Tibial nerve (tissue), 4 donors: ENCODE measurements at places on chromosomes 5 and 9. TPM values are rescaled to one million over a fixed set of nuclear protein-coding genes. Genes with fewer than 3 reads are reported as not detected.

GRCh38 chr5:55702598-55703345 lies 9.4 kb downstream of the SLC38A9 start:
- H3K4me1 ChIP-seq, result no peaks in the 10 kb centered on the region
- H3K27me3 ChIP-seq, result no peaks in the 10 kb centered on the region
- peaks cover 6% of the 10 kb centered on the region for H3K36me3 ChIP-seq
- no peak overlapping the region for H3K27ac ChIP-seq

- DNase-seq, result no peak
- H3K4me3 ChIP-seq, result no peak overlapping the region
- no peaks in the 10 kb centered on the region for H3K36me3 ChIP-seq
- H3K27me3 ChIP-seq, result no peaks in the 10 kb centered on the region
- no peak overlapping the region for H3K27ac ChIP-seq
Measured at GRCh38 chr5:15807871-15808270, 307.9 kb downstream of the FBXL7 start.

The AIF1L gene
- total RNA-seq, result 46.5 TPM

DNA sequence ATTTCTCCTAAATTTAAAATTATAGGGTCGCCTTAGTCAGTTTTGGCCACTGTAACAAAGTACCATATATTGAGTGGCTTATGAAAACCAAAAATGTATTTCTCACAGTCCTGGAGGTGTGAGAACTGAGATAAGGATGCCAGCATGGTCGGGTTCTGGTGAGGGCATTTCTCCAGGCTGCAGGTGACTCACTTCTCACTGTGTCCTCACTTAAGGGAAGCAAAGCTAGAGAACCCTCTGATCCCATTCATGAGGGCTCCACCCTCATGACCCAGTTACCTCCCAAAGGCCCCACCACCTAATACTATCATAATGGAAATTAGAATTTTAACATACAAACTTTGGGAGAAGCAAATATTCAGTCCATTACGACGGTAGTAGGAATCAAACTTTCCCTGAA lies 75.1 kb upstream of the FBN2 start:
- H3K27ac ChIP-seq, result no peak overlapping the region
- H3K4me3 ChIP-seq, result no peak overlapping the region
- H3K4me1 ChIP-seq, result no peaks in the 10 kb centered on the region
- H3K36me3 ChIP-seq, result no peaks in the 10 kb centered on the region
- no peak for DNase-seq

The SH3GL2 gene
- total RNA-seq, result not detected

The LIX1 gene
- under 0.01 TPM for total RNA-seq

- H3K27me3 ChIP-seq, result no peaks in the 10 kb centered on the region
- H3K36me3 ChIP-seq, result no peaks in the 10 kb centered on the region
- H3K4me1 ChIP-seq, result no peaks in the 10 kb centered on the region
- no peak overlapping the region for H3K4me3 ChIP-seq
- no peak overlapping the region for H3K27ac ChIP-seq
Measured at GRCh38 chr9:20043035-20043434, 254.2 kb upstream of the SLC24A2 start.

DNA sequence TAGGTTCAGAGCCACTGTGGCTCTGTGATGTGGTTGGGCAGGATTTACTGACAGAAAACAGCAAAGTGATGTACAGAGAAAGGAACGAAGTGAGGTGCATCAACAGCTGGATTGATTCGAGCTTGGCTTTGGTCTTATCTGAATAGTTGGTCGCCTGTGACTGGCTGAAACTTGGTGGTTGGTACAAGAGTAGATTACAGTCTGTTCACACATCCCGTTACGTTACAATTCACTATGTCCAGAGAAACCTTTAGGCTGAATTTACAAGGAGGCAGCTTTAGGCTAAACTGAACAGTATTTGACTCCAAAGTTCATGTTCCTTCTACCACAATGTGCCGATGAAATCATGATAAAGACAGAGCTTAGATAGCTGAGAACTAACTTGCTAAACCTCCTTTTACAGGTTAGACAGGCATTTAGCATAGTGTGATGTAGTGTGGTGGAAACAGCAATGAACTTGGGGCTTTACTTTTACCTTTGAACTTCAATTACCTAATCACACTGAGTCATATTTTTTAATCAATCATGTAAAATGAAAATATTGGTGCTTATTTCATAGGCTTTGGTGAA lies 210.2 kb upstream of the PUM3 start:
- no peak overlapping the region for H3K27ac ChIP-seq
- H3K27me3 ChIP-seq, result no peaks in the 10 kb centered on the region
- H3K4me1 ChIP-seq, result no peaks in the 10 kb centered on the region
- DNase-seq, result no peak

GRCh38 chr9:126117631-126118030 lies 209.0 kb upstream of the MVB12B start:
- no peaks in the 10 kb centered on the region for H3K27me3 ChIP-seq
- H3K4me1 ChIP-seq, result no peaks in the 10 kb centered on the region
- no peak overlapping the region for H3K27ac ChIP-seq
- H3K4me3 ChIP-seq, result no peak overlapping the region
- no peak for DNase-seq

The GPR150 gene
- 0.44 TPM for total RNA-seq

- H3K36me3 ChIP-seq, result no peaks in the 10 kb centered on the region
- H3K27me3 ChIP-seq, result peaks cover 63% of the 10 kb centered on the region
- no peak overlapping the region for H3K27ac ChIP-seq
Measured at GRCh38 chr5:135051872-135052271, 17.8 kb upstream of the PITX1 start.

The CAVIN4 gene
- total RNA-seq, result not detected

The POLR1E gene
- 22.1 TPM for total RNA-seq

GRCh38 chr9:133155156-133155555 lies 8.6 kb downstream of the GBGT1 start:
- no peak overlapping the region for H3K4me3 ChIP-seq
- no peaks in the 10 kb centered on the region for H3K4me1 ChIP-seq
- no peaks in the 10 kb centered on the region for H3K27me3 ChIP-seq
- DNase-seq, result no peak

The MLANA gene
- total RNA-seq, result not detected

DNA sequence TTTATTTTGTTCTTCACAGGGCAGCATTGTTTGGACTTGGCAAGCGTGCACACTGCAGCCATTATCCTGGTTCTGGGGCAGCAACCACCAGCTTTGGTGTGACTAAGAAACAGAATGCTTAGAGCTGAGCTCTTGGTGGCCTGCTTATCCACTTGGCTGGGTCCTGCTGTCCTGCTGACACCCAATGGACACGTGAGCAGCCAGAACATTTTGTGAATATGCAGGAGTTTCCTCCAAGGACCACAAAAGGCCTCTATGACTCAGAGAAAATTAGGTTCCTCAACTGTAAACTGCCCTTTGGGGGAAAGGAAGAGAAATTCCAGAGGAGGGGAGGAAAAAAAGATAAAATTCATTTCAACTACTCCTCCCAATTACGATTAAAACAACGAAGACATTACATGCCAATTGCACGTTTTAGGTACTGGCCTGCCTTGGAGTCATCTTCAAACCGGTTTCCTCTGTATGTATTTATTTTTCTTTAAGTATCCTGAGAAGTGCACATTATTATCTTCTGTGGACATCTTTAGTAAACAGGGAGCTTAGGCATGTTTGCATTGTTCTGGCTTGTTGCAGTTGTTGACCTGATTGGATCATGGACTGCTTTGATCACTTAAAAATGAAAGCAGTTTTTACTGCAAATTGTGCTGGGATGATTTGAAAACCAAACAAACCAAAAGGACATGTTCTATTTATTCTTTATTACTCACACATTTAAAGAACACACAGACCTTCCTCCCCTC lies 82.3 kb upstream of the TLE4 start:
- H3K4me1 ChIP-seq, result no peaks in the 10 kb centered on the region
- peak overlapping the region; percentile 51 for H3K27ac ChIP-seq
- no peaks in the 10 kb centered on the region for H3K36me3 ChIP-seq
- DNase-seq, result peak; percentile 44
- H3K27me3 ChIP-seq, result no peaks in the 10 kb centered on the region
- H3K4me3 ChIP-seq, result peak overlapping the region; percentile 0

DNA sequence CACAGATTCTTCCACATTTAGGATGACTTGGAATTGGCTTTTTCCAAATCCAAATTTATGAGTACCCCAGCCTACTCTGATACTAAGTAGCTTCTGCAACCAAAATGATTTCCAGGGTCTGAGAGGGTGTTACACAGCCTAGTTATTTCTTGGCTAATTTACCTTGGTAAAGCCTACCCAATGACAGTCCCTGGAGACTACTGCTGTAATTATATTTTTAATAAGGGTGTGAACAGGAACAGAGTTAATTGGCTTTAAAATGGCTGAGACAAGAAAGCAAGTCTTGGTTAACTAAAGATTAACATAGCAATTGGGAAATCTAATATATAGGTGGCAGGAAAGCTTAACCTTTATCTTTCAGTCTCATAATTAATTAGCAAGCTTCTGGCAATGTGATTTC lies 9.3 kb downstream of the PRLR start:
- H3K27ac ChIP-seq, result no peak overlapping the region
- H3K4me3 ChIP-seq, result no peak overlapping the region
- no peak for DNase-seq

- DNase-seq, result peak; percentile 63
- no peak overlapping the region for H3K4me3 ChIP-seq
- no peaks in the 10 kb centered on the region for H3K36me3 ChIP-seq
- no peaks in the 10 kb centered on the region for H3K4me1 ChIP-seq
- no peak overlapping the region for H3K27ac ChIP-seq
Measured at GRCh38 chr5:124806373-124807077, 60.1 kb upstream of the ZNF608 start.

The WWC1 gene
- 0.90 TPM for total RNA-seq

DNA sequence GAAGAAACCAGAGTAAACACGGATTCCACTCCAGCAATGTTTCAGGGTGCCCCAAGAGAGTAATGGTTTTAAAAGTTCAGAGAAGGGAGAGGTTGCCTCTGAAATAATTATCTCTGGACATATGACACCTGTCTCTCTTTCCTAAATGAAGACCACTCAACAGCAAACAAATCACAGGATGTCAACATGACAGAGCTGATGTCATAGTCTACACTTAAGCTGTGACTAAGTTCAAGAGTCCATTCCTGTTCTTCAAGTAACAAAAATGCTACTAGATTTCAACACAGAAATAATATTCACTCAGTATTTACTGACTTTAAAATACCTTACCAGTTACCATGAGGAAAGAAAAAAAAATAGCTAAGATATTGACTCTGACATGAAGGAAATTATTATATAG lies 44.7 kb upstream of the SLC30A5 start:
- H3K27me3 ChIP-seq, result no peaks in the 10 kb centered on the region
- H3K4me3 ChIP-seq, result no peak overlapping the region
- no peak overlapping the region for H3K27ac ChIP-seq
- DNase-seq, result no peak

The PCDHGA2 gene
- total RNA-seq, result 12.6 TPM

- H3K4me1 ChIP-seq, result no peaks in the 10 kb centered on the region
- no peaks in the 10 kb centered on the region for H3K36me3 ChIP-seq
- H3K27me3 ChIP-seq, result no peaks in the 10 kb centered on the region
- H3K27ac ChIP-seq, result no peak overlapping the region
- DNase-seq, result no peak
Measured at GRCh38 chr9:134488331-134489280, 153.0 kb upstream of the COL5A1 start.

GRCh38 chr9:121288673-121289025 lies 20.7 kb downstream of the GSN start:
- H3K4me1 ChIP-seq, result peaks cover 98% of the 10 kb centered on the region
- H3K4me3 ChIP-seq, result no peak overlapping the region
- no peaks in the 10 kb centered on the region for H3K36me3 ChIP-seq
- DNase-seq, result no peak
- peak overlapping the region; percentile 86 for H3K27ac ChIP-seq

GRCh38 chr9:137988051-137988450 lies 110.5 kb downstream of the CACNA1B start:
- no peak overlapping the region for H3K27ac ChIP-seq
- H3K4me1 ChIP-seq, result no peaks in the 10 kb centered on the region
- no peaks in the 10 kb centered on the region for H3K36me3 ChIP-seq
- no peak overlapping the region for H3K4me3 ChIP-seq
- no peak for DNase-seq

DNA sequence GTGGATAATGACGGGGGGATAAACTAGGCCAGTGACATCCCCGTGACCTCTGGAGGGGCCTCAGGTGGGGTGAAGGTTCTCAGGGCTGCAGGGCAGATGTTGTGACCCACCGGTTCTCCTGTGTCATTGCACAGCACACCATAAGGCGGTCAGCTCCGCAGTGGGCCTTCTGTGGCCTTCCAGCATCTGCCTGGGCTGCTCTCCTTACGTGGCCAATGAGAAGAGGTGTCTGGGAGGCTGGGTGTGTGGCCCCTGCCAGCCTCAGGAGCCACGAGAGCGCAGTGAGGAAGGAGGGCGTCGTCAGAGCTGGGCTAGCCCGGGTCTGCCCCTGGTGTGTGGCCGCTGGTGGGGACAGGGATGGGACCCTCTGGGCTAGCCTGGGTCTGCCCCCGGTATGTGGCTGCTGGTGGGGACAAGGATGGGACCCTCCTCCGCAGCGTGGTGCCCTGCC lies 48.7 kb downstream of the COL5A1 start:
- no peaks in the 10 kb centered on the region for H3K27me3 ChIP-seq
- no peak overlapping the region for H3K4me3 ChIP-seq
- H3K4me1 ChIP-seq, result peaks cover 4% of the 10 kb centered on the region
- DNase-seq, result no peak
- no peak overlapping the region for H3K27ac ChIP-seq

DNA sequence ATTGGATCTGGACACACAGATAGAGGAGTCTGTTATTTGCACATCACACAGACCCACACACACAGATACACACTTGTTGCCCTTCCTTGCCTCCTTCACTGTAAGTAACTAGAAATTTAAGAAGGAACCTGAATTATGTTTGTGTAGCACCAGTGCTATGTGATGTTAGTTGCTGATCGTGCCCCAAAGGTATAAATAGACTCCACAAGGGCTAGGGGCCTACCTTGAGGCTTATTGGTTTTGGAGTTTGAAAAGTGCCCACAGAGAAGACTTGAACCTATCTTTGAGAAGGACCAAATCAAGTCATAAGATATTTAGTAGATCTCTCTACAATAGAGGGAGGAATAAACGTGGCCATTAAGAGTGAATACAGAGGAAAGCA lies 8.8 kb upstream of the TGFBI start:
- no peaks in the 10 kb centered on the region for H3K27me3 ChIP-seq
- H3K36me3 ChIP-seq, result no peaks in the 10 kb centered on the region
- DNase-seq, result no peak
- peak overlapping the region; percentile 52 for H3K27ac ChIP-seq
- no peak overlapping the region for H3K4me3 ChIP-seq

The GARIN3 gene
- total RNA-seq, result not detected

DNA sequence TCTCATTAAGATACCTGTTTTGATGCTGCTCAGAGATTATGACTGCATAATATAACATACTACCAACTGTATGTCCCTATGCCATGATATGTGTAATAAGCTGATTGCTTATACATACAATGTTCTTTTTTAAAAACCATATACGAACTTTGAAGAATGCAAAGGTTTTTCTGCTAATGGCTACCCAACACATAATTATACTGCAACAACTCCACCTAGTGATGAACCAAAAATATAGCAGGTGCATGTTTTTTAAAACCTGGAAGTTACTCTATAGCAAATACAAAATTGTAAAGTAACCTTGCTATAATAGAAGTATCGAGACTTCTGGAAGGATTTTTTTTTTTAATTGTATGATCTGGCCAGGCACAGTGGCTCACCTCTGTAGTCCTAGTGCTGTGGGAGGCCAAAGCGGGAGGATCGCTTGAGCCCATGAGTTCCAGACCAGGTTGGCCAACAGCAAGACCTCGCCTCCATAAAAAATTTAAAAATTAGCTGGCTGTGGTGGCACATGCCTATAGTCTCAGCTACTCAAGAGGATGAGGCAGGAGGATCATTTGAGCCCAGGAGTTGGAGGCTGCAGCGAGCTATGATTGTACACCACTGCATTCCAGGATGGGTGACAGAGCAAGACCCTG lies 49.1 kb downstream of the HOMER1 start:
- no peak overlapping the region for H3K4me3 ChIP-seq
- no peaks in the 10 kb centered on the region for H3K4me1 ChIP-seq
- no peaks in the 10 kb centered on the region for H3K36me3 ChIP-seq
- no peak overlapping the region for H3K27ac ChIP-seq
- no peak for DNase-seq

The SPINK6 gene
- not detected for total RNA-seq
